B cell (primary cell): ENCODE measurements at places on chromosomes 12 and 14. TPM values are rescaled to one million over a fixed set of nuclear protein-coding genes. Genes with fewer than 3 reads are reported as not detected.

- H3K27ac ChIP-seq = no peak overlapping the region
- H3K27me3 ChIP-seq = no peaks in the 10 kb centered on the region
- H3K36me3 ChIP-seq = peaks cover 3% of the 10 kb centered on the region
These were observed 69.6 kb downstream of the CEP83 start for GRCh38 chr12:94390130-94390485.

- no peaks in the 10 kb centered on the region for H3K4me1 ChIP-seq
- no peaks in the 10 kb centered on the region for H3K36me3 ChIP-seq
- H3K27ac ChIP-seq = no peak overlapping the region
- H3K4me3 ChIP-seq = no peak overlapping the region
- DNase-seq = no peak
These were observed 471.2 kb upstream of the ATXN7L3B start for GRCh38 chr12:74066476-74066875.

- no peak for DNase-seq
- no peaks in the 10 kb centered on the region for H3K36me3 ChIP-seq
These were observed 502.2 kb upstream of the RPL10L start for GRCh38 chr14:47153746-47154145.

DNA sequence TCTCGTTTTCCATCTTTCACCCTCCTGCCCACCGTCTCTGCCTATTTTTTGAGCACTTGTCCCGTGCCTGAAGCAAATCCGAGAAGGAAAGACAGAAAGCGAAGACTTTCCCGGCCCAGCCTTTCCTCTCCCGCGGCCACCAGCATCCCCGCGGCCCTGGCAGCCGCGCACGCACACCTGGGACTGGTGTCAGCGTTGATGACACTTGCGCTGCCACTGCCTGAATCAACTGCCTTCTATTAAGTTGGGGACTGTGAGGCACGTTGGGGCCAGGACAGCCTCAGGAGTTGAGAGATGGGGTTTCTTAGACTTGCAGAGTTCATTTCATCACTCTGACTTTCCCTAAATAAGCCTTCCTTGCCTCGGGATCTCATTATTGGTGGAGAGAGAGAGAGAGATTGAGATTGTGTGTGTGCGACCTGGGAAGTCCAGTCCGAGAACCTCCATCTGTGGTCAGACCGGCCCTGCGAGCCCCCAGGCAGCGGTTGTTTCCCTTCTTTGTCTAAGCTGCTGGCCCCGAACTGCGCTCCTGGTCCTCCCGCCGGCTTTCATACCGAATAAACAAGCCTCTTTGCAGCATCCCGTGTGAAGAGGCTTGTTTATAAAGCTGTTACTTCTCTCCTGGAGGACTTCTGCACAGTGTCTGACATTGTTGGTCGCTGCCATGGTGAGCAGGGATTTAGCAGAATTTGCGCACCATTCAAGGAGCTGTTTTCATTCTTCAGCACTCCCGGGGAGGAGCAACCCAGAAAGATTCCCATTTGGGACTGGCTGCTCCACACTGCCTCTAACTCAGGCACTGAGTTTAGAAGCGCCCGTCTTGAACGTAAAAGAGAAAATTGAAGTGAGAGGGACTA, 1.5 kb downstream of the PDZRN4 start:
- no peak overlapping the region for H3K4me3 ChIP-seq
- DNase-seq = no peak
- no peak overlapping the region for H3K27ac ChIP-seq
- peaks cover 22% of the 10 kb centered on the region for H3K27me3 ChIP-seq
- no peaks in the 10 kb centered on the region for H3K36me3 ChIP-seq

- peak overlapping the region; percentile 59 for H3K4me3 ChIP-seq
- no peaks in the 10 kb centered on the region for H3K27me3 ChIP-seq
- peak overlapping the region; percentile 87 for H3K27ac ChIP-seq
- H3K4me1 ChIP-seq = peaks cover 56% of the 10 kb centered on the region
These were observed 9.1 kb downstream of the SINHCAF start for GRCh38 chr12:31316891-31317290.

WIF1 gene
- total RNA-seq = not detected in 2 replicates

PPP4R3A gene
- total RNA-seq = 184 and 189 TPM in 2 replicates

CD27 gene
- 116 TPM in 2 replicates for total RNA-seq

CBX5 gene
- total RNA-seq = 64.8 and 66.2 TPM in 2 replicates

NTN4 gene
- total RNA-seq = not detected in 2 replicates
